NCI-H460 (cell line): ENCODE measurements at places on chromosomes 1 and 21. TPM values are rescaled to one million over a fixed set of nuclear protein-coding genes. Genes with fewer than 3 reads are reported as not detected.
A peak's percentile ranks its signal among the peaks of the same experiment; 100 is the strongest.

USP33 gene
- 38.8 and 50.2 TPM in 2 replicates for total RNA-seq

TAL1 gene
- total RNA-seq = 0.12 TPM in 1 of 2 replicates, not detected in the other

SYT14 gene
- total RNA-seq = under 0.01 and 0.06 TPM in 2 replicates

COL24A1 gene
- 0.09 and 0.30 TPM in 2 replicates for total RNA-seq

PTPN22 gene
- not detected in 2 replicates for total RNA-seq

SYCP1 gene
- not detected in 2 replicates for total RNA-seq

KCNH1 gene
- total RNA-seq = 0.14 and 0.15 TPM in 2 replicates

CYP2J2 gene
- total RNA-seq = 0.25 TPM in 1 of 2 replicates, not detected in the other

KANK4 gene
- 0.07 TPM in 1 of 2 replicates, not detected in the other for total RNA-seq

CD84 gene
- total RNA-seq = not detected in 2 replicates

DNA sequence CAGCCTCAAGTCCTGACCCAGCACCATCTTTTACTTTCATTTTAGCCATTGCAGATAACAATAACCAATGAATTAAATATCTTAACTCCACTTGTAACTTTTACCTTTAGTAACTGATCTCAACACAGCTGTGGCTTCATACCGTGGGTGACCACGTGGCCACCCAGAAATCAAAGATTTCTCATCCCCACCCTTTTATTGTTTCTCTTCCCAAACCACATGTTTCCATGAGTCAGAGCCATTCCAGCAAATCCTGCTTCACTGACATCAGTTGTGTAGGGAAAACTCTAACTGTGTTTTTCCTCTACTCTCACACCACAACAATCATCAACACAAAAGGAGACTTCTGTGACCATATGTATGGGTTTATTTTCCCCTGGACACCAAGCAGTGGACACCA, 25.1 kb upstream of the BRDT start:
- DNase-seq = no peak

DNA sequence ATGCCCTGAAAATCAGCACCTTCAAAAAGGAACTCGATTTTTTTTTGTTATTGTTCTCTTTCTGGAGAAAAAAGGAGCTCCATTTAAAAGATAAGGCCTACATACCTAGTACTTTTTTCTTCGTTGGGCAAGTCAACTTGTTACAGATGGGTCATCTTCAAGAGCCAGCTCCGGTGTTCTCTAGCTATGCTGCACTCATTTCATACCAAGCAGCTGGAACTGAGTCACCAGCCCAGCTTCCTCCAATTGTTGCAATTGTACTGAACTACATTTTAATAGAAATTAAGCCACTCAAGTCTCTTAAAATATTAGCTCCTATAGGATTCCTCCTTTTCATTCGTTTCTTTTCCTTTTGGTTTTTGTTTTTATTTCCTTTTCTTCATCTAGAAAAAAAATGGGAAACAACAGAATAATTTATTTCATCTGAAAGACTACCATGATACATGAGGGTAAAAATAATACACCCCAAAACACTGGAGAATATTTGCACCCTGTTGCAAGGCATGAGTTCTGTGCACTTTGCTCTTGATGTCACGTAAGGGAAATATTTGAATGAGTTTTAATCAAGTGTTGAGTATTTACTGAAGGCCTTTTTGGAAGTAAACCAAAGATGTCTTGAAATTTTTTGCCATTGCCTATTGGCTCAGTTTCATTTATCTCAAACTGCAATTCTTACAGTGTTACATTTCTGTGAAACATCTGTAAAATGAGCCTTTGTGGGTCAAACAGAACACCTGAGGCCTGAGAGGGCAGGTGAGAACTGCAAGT, 60.5 kb downstream of the CLIC4 start:
- DNase-seq = no peak

GRCh38 chr21:21722731-21723130, 724.5 kb downstream of the NCAM2 start:
- DNase-seq = no peak

- DNase-seq = no peak
Observed at GRCh38 chr1:6497867-6498575, 6.6 kb upstream of the PLEKHG5 start.

DNA sequence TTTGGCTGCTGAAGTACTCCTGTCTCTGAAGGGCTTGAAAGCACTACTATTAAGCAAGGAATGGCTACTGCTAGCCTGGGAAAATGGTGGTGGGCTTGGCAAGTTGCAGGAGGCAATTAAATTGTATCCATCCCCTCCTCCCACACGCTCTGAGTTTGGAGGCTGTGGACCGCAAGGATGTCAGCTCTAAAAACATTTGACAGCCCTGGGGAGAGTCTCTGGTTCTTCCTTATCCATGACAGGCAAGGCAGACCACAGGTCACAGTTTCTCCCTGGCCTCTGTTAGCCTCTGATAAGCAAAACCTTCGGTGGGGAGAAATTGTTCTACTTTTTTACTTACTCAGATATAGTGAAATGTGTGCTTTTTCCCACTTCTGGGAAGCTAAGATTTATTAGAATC, 46.6 kb downstream of the S1PR1 start:
- DNase-seq = no peak

- no peak for DNase-seq
Observed at GRCh38 chr1:200128944-200129879, 101.7 kb downstream of the NR5A2 start.

DNA sequence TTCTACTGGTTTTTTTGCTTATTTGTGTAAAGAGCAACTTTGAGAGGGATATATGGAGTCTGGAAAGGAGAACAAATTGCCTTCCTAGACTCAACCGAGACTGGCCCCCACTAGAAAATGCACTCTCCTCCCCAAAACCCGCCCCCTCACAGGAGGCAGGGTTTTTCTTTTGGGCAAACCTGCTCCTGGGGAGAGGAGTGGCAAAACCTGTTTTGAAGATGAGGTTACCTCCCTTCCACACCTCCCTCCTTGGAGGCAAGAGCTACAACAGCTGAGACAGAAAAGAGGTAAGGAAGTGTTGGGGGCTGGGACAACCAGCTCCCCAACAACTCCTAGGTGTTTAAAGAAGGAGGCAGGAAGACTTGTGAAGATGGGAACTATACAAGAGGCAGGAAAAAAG, at the start of gene BNIPL:
TSS of gene BNIPL (plus strand) at position 231 of the 400 bp plus-strand sequence. CDS start at position 371, 140 bp downstream.
- no peak for DNase-seq

GRCh38 chr1:36352910-36353878, 29.7 kb upstream of the EVA1B start:
- DNase-seq = no peak

- peak; percentile 70 for DNase-seq
Observed at GRCh38 chr1:83999316-83999819, 436 bp upstream of the TTLL7 start.

DNA sequence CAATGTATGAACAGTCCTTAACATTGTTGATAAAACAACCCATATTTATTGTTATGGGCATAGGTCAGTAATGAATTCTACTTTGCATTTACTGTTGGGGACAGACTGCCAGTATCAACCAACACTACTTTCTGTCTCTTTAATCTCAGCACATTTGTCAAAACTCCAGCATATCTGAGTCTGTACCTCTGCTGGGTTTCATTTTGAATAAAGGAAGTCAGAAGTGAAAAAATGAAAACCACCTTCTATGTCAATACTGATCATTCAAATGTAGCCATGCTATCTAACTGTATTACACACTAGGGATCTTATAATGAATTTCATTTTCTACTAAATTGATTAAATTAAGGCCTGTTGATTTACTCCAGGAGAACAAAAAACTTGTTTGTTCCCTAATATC, 24.2 kb upstream of the CXADR start:
- no peak for DNase-seq

GRCh38 chr1:232810856-232811255, 5.6 kb downstream of the MAP10 start:
- no peak for DNase-seq
